Left ventricle myocardium inferior (tissue), 1 donor: ENCODE measurements at places on chromosomes 12 and 14.

- no peak for DNase-seq
These were observed 15.5 kb upstream of the COL2A1 start for GRCh38 chr12:48019639-48020265.

DNA sequence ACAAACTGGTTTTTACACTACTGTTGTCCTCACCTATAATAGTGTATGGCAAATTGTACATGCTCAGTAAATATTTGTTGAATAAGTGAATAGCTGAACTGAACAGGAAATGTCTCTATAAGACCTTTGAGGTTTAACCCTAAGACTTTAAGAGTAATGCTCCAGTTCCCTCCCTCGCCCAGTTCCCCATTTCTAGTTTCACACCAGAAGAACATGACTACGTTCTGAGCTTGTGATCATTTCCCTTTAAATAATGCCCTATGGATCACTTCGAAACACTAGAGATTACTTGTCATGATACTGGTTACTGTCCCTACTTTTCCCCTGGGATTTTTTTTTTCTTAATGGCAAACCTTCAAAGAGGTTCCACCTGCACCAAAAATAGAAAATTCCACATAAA lies 69.3 kb downstream of the PRKD1 start:
- DNase-seq = no peak

DNA sequence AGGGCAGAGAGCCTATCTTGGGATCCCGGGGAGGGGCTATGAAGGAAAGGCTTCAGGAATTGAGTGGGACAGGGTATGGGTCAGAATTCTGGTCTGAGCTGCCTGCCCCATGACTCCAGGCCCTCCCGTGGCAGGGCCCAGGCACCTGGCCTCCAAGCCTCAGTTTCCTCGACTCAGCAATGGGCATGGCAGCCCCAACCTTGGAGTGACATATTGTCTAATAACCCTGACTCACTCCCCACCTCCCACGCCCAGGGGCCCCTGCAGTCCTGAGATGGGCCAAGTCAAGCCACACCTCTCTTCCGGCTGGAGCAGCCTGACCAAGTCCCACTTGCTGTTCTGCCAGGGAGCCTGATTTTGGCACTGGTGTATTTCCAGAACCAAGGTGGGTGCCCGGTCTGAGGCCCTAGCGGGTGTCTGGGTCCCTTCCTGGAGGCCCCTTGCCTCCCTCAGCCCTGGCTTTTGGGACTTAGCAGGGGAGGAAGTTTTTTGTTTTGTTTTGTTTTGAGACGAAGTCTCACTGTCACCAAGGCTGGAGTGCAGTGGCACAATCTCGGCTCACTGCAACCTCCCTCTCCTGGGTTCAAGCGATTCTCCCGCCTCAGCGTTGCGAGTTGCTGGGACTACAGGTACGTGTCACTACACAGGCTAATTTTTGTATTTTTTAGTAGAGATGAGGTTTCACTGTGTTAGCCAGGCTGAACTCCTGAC lies 40.3 kb upstream of the RCOR1 start:
- DNase-seq = no peak

- no peak for DNase-seq
These were observed 17.3 kb upstream of the RFLNA start for GRCh38 chr12:124277394-124278241.

GRCh38 chr12:30974746-30975500 lies 48.4 kb downstream of the TSPAN11 start:
- DNase-seq = no peak

DNA sequence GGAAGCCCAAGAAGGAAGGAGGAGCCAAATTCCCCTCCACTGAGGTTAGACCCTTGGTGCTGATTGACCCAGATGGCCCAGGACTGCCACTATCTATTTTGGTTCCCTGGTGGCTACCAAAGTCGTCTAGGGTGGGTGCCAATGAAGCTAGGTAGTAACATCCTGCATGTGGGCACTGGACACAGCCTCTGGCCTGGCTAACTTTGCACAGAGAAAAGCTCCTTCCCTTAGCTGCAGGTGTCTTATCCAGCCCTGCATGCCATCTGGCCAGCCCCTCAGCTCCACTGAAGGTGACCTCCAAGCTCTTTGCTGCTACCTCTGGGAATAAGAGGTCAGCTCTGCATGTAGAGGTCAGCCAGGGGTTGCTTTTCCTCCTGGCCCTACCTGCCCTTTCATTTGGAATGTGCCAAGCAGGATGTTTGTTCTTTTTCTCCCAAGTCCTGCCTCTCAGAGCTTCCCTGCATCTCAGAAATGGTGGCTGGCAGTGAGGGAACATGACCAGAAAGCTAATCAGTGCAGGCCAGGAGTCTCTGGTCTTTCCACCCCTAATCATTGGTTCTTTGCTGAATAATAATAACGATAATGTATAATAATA lies 34.0 kb downstream of the JDP2 start:
- DNase-seq = no peak

DNA sequence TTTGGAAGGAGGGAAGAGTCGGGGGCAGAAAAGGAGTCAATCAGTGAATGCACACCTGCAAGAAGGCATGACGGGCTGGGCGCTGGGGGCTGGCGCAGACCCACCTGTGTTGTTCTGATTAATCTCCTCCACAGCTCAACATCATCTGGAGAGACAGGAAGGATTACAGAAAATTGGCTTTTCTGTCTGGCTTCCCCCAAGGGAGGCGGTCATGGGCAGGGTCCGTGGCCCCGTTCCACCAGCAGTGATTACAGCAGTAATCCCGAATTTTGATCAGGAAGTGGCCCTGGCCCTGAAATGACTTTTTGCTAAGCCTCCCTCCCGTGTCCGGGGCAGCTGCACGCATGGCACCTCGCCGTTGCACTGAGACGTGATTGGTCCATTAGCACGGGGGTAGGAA lies 24.4 kb upstream of the GALNT9 start:
- no peak for DNase-seq
